ENCODE measurements at places on chromosomes 12 and 14. TPM values are rescaled to one million over a fixed set of nuclear protein-coding genes. Genes with fewer than 3 reads are reported as not detected.

DNA sequence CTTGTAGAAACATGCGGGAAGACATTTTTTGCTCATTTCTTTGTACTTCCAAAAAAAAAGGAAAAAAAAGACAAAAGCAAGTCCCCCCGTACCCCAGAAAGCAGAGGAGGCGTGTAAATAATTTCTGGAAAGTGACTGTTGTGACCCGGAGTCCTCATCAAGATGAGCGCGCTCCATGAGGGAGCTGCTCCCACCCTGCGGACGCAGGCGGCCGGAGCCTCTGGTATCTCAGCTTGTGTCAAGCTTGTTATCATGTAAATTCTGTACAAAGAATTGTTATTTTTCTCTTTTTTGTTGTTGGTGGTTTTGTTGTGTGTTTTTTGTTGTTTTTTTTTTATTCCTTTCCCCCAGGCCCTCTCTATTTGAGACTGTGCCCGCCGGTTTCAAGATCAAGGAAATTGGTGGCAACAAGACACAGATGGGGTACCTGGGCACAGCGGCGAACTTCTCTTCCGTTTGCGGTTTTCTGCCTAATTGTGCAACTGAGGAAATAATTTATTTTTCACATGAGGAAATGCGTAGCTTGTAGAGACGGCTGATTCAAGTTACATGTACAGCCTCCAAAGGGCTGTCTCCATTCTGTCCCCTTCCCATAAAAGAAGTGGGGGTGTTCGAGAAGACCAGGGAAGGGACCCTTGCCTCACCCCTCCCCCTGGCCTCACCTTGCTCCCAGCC, 27.0 kb downstream of the HPD start:
- no peak for DNase-seq

DEPDC4 gene
- total RNA-seq, result 2.5 TPM

- DNase-seq, result no peak
Measured at GRCh38 chr14:23173031-23173430, 10.4 kb downstream of the SLC7A8 start.

- peak; percentile 72 for DNase-seq
Measured at GRCh38 chr14:75794615-75795038, 133.6 kb downstream of the TTLL5 start.

- no peak for DNase-seq
Measured at GRCh38 chr12:125181107-125181506, 115.9 kb downstream of the AACS start.

GRCh38 chr14:104886690-104887622, 21.9 kb downstream of the CEP170B start:
- DNase-seq, result no peak

DNA sequence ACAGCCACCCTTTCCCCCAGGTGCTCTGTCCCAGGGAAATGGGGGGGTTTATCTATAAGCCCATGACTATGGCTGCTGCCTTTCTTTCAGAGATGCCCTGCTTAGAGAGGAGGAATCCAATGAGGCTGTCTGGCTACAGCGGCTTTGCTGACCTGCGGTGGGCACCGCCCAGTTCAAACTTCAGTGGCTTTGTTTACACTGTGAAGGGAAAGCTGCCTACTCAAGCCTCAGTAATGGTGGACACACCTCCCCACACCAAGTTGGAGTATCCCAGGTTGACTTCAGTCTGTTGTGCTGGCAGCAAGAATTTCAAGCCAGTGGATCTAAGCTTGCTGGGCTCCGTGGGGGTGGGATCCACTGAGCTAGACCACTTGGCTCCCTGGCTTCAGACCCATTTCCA, 869.2 kb downstream of the SLC6A15 start:
- DNase-seq, result no peak

- no peak for DNase-seq
Measured at GRCh38 chr12:14784471-14784870, 18.8 kb downstream of the WBP11 start.

GRCh38 chr12:53267306-53267998, 647 bp upstream of the ESPL1 start:
- DNase-seq, result peak; percentile 25

DNA sequence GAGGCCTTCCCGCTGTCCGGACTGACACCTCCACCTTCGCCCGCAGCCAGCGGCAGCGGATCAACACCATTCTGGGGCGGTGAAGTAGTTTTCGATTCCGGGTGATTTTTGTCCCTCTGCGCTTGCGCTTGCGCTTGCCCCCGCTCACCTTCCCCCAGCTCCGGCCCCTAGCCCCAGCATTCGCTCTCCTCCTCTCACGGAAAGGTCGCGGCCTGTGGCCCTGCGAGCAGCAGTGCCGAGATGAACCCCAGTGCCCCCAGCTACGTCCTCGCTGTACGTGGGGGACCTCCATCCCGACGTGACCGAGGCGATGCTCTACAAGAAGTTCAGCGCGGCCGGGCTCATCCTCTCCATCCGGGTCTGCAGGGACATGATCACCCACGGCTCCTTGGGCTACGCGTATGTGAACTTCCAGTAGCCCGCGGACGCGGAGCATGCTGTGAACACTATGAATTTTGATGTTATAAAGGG, 22.7 kb upstream of the SRGAP1 start:
- no peak for DNase-seq

CLEC2A gene
- not detected for total RNA-seq

DNA sequence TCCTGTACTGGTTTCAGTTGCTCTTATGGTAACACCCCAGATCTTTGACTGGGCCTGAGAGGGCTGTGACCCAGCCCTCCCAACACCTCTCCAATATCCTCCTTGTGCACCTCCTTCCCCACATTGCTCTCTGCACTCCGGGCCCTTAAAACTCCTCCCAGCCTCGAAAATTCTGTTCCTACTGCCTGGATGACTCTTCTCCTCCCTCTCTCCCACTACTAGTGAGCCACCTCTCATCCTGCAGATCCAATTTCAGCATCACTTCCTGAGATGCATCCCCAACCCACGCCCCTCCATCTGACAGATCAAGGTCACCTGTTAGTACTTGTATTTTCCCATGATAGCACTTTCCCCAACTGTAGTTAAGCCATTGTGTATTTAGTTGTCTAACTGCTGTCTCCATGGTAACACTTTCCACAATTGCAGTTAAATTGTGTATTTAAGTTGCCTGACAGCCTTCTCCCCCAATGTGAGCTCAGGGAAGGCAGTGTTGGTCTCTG, 11.5 kb upstream of the NT5DC3 start:
- no peak for DNase-seq

- no peak for DNase-seq
Measured at GRCh38 chr12:11881835-11882234, 188.9 kb upstream of the BCL2L14 start.

- no peak for DNase-seq
Measured at GRCh38 chr14:99972748-99973466, 92.3 kb upstream of the EVL start.

GPRC5D gene
- not detected for total RNA-seq

DNA sequence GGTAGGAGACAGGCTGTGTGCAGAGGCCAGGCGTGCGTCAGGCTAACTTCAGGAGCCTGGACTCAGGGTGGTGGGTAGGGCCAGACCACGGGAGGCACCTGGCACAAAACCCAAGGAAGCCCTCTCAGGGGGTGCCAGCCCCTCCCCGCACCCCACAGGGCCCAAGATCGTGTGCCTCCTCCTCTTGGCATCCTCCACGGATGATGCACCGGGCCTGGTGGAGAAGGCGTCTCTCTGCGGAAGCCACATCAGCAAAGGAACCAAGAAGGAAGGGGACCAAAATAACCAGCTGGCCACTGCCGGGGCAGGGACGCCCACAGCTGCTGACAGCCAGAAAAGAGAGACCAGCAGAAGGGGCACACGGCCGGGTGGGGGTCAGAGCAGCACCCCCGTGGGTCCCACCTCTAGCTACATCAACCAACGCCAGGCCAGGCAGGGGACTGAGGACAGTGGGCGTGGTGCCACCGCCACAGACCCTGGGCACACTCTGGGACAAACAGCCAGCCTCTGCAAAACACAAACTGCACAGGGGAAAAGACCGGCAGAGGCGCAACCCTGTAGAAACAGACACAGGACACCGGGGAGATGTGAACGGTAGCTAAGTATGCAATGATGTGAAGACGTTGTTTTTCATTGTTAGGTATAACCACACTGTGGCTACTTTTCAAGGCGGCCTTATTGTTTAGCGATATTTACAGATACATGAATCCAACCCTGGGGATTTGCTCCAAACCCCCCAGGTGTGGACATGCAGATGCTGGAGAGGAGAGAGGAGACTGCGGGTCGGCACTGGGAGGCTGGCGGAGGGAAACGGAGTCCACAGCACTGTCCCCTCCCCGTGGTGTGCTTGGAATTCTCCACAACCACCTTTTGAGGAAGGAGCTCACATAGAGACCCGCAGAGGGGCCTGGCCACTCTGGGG, 26.1 kb upstream of the C14orf180 start:
- no peak for DNase-seq

IGFBP6 gene
- total RNA-seq, result 1.9 TPM

CYP27B1 gene
- total RNA-seq, result 3.1 TPM

FAM216A gene
- total RNA-seq, result 24.4 TPM

PDE3A gene
- 29.0 TPM for total RNA-seq

GRCh38 chr14:73312687-73313086, 75.4 kb downstream of the PAPLN start:
- peak; percentile 48 for DNase-seq

GRCh38 chr12:54277823-54278276, 2.1 kb downstream of the CBX5 start:
- DNase-seq, result no peak

DNAH10 gene
- 3.4 TPM for total RNA-seq

DNA sequence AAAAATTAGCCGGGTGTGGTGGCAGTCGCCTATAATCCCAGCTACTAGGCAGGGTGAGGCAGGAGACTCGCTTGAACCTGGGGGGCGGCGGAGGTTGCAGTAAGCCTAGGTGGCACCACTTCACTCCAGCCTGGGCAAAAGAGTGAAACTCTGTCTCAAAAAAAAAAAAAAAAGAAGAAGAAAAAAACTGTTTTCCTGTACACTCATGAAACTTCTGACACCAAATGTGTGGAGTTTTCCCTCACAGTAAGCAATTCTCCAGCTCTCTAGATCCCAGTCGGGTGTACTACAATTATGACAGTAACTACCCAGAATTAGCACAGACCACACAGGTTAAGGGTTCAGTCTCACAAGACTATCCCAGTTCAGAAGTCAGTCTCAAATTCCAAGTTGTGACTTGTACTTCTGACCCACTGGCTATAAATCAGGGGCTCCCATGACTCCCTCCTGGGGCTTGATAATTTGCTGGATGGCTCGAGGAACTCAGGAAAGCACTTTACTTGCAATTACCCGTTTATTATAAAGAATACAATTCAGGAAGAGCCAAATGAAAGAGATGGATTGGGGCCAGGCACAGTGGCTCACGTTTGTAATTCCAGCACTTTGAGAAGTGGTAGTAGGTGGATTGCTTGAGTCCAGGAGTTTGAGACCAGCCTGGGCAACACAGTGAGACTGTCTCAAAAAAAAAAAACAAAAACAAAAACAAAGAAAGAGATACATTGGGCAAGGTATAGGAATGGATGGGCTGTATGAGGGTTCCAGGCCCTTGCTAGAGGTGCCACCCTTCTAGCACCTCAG, 12.4 kb upstream of the ARF6 start:
- no peak for DNase-seq

DNA sequence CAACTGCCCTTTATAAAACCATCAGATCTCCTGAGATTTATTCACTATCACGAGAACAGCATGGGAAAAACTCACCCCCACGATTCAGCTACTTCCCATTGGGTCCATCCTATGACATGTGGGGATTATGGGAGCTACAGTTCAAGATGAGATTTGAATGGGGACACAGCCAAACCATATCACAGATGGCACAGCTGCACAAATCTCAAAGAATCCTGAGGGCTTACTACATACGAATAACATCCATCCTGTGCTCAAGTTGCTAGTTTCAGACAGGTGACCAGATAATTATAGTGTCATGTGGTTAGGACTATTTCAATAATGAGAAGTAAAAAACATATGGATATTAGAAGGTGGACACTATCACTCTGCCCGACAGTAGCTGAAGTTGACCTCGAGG, 211.2 kb downstream of the NUAK1 start:
- no peak for DNase-seq

PPP4R4 gene
- 5.8 TPM for total RNA-seq

GCN1 gene
- 46.4 TPM for total RNA-seq

DNA sequence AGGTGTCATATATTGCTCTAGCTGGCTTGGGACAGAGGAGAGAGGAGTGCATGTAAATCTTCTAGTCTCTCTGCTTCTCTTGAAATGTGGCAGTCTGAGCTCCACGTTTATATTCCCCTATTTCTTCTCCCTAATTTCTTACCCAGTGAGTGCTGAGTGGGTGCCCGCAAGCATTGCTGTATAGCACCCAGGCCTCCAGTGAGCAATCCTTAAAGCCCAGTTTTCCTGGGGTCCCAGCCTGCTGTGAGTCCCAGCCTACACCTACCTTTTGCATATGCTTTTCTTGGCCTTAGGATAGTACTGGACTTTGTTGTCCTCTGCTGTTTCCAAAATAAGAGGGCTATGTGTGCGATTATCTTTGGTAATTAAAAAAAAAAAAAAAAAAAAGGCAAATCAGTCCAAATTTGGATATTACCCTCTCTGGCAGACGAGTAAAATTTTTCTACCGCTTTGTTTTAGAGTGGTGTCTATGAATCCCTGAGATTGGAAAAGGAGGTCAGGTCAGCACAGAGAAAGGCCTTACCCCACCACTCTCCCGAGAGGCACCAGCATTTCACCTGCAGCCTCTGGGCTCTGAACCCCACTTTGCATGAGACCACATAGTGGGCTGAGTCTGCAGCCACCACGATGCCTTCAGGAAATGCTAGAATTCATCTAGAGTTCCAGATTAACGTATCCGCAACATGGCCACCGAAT, 1.1 kb downstream of the MGST1 start:
- DNase-seq, result no peak

DNA sequence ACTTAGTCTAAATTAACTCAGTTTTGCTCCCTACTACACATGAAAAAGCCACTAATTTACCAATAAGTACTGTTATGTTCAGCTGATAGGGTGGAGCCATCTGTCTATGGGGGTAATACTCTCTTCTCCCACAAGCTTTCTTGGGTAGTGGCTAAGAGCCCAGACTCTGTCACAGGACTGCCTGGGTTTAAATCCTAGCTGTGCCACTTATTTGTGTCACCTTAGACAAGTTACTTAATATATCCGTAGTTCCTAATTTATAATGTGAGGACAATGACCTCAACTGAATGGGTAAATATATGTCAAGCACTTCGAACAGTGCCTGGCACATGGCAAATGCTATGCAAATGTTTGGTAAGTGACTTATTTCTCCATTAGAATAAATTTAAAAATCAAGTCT, 185.6 kb downstream of the DACT1 start:
- DNase-seq, result no peak

GRCh38 chr14:75063013-75063412, 811 bp downstream of the ACYP1 start:
- DNase-seq, result no peak

INSM2 gene
- total RNA-seq, result 0.27 TPM

ACRBP gene
- total RNA-seq, result 0.21 TPM

- DNase-seq, result peak; percentile 86
Measured at GRCh38 chr12:47651368-47652254, 54.2 kb downstream of the RPAP3 start.

DNA sequence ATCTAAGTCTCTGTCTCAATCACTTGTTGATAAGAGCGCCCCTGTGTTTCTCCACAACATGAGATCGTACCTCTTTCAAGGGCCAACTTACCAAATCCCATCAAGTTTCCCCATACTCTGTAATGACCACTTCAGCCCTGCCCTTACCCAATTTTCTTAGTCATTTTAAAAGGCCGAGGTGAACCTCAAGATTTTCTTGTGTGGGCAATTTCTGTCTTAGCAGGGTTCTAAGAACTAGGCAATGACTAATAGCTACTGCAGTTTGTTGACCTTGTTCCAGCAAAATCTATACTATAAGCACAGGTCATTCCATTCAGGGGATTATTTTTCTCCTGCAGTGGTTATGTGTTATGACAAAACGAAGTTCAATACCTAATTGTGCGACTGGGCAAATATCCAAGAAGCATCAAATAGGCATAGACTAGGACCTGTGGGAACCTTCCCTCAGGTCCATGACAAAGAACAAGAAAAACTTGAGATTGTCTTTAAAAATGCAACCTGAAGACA, 359.8 kb downstream of the PCNX1 start:
- DNase-seq, result no peak

All from SK-MEL-5 (cell line).